ENCODE measurements at places on chromosomes 1 and 21. TPM values are rescaled to one million over a fixed set of nuclear protein-coding genes. Genes with fewer than 3 reads are reported as not detected.

The EFCAB14 gene
- 155 TPM for total RNA-seq

The ACOT11 gene
- 3.0 TPM for total RNA-seq

DNA sequence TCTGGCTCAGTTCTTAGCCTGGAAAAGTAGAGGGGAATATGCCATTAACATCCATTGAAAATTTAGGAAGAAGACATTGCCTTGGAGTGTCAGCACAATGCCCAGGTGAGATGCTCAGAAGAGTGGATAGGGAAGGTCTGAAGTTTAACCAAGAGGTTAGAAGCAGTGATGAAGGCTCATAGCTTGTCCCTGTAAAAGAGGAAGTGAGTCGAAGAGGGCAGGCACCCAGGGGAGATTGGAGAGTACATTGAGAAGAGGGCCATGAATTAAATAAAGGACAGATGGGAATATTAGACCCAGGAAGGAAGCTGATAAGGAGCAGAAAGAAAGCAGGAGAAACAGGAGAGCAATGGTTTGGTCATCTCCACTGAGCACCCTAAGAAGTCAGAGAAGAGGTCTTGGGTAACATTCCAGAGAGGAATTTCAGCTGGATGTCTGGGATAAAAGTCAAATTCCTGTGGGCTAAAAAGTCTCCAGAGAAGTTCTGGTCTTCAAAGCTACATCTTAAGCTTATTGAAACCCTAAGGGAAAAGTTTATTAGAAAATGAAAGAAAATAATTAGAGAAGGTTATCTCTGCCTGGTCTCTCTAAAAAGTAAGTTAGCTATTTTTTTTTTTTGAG, 17.3 kb downstream of the C8B start:
- no peak for DNase-seq

DNA sequence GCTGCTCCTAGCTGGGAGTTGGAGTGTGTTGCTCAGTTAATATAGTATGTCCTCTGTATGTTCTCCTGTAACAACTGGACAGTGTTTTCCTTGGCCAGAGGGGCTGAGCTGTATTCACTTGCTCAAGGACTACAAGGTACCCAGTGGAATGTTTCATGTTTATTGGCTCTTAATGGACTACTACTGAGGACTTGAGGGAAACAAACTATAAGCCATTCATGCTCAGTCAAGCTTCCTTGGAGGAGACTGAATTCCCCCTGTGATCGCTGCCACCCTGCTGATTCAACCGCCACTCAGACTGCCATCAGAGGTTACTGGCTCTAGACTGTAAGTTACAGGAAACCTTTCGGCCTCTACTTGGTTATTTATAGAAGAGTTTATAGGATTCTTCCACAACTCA, 166.6 kb downstream of the ZC3H11B start:
- no peak for DNase-seq

The CCDC17 gene
- total RNA-seq: 1.2 TPM

- DNase-seq: no peak
Measured at GRCh38 chr1:158425027-158425426, 1.0 kb downstream of the OR10K2 start.

The SPAG17 gene
- total RNA-seq: not detected

DNA sequence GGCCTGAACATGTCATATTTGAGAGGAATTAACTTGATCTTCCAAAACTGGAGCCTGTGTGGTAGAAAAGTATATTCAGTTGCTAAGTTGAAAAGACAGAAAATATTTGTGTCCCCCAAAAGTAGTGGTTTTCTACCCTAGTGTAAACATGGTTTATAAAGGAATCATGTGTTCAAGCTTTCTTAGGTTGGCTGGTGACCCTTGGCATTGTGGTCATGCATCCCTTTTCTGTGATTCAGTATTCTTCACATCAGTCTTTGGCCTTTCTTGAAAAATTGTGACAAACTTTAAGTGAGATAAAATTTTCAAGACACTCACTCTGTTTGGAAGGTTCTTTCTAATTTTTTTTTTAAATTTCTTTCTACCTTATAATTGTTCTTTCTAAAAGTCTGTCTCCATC, 193.2 kb downstream of the DHRS3 start:
- DNase-seq: no peak

The ZNF593OS gene
- total RNA-seq: not detected

- DNase-seq: no peak
Measured at GRCh38 chr1:2970311-2971071, 50.8 kb upstream of the ACTRT2 start.

- DNase-seq: no peak
Measured at GRCh38 chr21:39696618-39697017, 48.4 kb upstream of the IGSF5 start.
